LNCaP clone FGC (cell line): ENCODE measurements at places on chromosomes 5 and 9.
A peak's percentile ranks its signal among the peaks of the same experiment; 100 is the strongest.

- DNase-seq: no peak
These were observed 82.5 kb upstream of the UBTD2 start for GRCh38 chr5:172365948-172366608.

DNA sequence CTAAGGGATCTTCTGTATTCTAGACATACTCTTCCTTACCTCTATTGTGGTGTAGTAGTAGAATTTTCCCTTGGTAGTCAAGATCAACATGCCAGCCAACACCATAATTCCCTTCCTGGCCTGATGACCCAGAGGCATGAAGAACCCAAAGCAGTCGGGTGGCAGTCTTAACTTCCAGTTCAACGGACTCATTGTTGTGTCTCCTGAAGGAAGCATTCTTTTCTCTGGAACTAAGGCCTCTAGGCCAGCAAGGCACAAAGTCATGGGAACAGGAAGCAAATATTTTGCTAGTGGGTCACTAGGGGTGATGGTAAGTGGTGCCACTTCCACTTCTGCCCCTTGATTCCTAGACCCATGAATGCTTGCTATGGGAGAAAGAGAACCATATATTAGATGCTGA, 55.2 kb upstream of the DAPK1 start:
- DNase-seq: no peak

DNA sequence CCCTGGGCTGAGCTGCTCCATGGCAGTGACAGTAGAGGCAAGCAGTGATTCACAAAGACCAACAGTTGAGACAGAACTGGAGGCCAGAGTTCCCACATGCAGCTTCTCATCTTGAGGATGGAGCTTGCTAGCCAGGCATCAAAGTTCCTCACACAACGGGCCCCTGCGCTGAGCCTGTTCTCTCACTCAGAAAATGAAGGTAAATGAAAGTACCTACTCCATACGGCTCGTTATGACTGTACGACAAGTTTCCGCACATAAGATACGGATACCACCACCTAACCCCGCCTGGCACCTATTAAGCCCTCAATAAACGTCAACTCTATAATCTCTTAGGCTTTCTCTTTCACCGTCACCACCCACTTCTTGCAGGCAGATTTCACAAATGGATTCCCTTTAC, 12.9 kb downstream of the NOL6 start:
- DNase-seq: no peak

- peak; percentile 90 for DNase-seq
These were observed 2.8 kb upstream of the EFNA5 start for GRCh38 chr5:107673368-107674136.

- DNase-seq: no peak
These were observed 1.0 kb downstream of the CERT1 start for GRCh38 chr5:75510417-75510835.

GRCh38 chr5:3428334-3428733, 167.3 kb upstream of the IRX1 start:
- DNase-seq: no peak

DNA sequence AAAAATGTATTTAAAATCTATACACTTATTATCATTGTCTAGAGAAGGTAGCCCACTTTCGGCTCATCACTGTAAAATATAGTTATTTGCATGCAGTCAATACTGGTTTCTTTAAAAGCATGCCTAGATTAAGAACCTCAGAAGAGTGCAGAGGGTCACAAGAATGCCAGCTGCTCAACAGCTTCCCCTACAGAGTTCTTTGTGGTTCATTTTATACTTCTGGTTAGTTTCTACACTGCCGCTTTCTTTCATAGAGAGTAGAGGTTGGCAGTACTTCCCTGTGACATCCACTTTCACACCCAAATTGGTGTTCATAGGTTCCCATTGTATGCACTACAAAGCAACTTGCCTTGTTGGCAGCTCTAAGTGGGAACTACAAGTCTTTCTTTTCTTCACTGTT, 137.3 kb downstream of the KIAA0825 start:
- DNase-seq: no peak

GRCh38 chr9:110208031-110208430, at the start of gene C9orf152:
C9orf152 (minus strand) TSS chr9:110208159; CDS start chr9:110207579, 580 bp downstream.
- peak; percentile 75 for DNase-seq
